ENCODE measurements at places on chromosomes 3 and 15.
A peak's percentile ranks its signal among the peaks of the same experiment; 100 is the strongest.

- DNase-seq = no peak
These were observed 413.9 kb downstream of the RBMS3 start for GRCh38 chr3:29694783-29695182.

DNA sequence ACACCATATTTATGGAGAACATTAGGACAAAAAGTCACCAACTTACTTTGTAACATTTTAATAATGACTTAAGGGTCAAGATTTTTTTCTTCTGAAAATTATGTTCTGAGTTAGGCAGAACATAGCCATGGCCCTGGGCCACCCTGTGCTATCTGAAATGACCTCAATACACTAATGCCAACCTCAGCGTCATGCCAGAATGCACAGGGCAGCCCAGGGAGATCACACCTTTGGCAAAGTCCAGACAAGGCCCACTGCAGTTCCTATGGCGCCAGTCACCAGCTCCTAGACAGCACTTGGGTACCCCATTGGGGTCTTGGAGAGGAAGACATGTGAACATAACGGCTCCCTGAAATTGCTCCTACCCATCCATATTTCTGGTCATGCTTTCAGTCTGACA, 33.1 kb downstream of the HCLS1 start:
- no peak for DNase-seq

- DNase-seq = no peak
These were observed 16.1 kb upstream of the RTP3 start for GRCh38 chr3:46481636-46482035.

GRCh38 chr3:50330330-50330729, 2.3 kb upstream of the TUSC2 start:
- DNase-seq = no peak

- no peak for DNase-seq
These were observed 574.6 kb downstream of the VGLL3 start for GRCh38 chr3:86416334-86416733.

GRCh38 chr15:93583552-93583951, 494.5 kb upstream of the RGMA start:
- DNase-seq = no peak

DNA sequence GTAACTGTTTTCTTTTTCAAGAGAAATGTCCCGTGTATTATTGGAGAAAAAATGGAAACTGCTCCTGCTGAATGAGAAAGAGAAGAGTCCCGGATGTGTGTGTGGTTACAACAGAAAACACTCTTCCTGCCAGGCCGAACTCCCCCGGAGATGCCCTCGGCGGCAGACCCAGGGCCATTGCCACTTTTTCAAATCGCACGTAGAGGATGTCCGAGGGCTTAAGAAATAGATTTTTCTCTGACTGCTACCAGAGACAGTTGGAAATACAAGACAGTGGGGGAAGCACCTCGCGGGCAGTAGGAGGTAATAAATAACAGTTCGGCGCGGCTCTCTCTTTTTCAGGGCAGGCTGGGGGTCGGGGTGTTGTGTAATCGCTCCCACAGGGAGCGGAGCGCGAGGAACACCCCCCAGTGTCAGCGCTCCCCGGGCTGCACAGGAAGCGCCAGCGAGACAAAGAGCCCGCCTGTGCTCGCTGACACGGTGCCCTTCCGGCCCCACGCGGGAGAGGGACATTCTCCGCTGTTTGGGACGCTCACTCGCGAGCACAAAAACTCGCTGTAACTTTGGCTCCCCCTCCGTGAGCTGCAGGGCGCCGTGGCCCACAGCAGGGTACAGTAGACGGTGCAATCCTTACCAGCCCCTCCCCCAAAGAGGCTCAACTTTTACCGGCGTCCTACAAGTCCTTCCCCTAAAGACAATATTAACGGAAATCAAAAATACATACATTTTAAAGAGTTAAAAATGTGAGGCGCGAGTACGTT, 1.1 kb downstream of the VGLL4 start:
- peak; percentile 60 for DNase-seq

DNA sequence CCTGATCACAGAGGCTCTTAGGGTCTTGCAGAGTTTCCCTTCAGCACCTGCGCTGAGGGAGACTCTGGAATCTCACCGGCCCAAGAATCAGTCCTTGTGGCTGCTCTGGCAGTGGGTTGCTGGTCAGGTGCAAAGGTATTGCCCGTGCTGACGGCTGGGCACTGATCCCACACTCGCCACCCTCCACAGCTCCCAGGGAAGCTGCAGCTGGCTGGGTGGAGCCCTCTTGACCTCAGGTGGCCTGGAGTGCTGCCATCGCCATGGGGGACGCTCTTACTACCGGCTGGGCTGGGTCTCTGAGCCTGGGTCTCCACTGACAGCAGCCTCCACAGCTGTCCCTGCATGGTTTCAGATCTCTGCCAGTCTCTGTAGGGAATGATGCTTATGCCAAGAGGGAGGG, 52.6 kb upstream of the EPHB3 start:
- no peak for DNase-seq

DNA sequence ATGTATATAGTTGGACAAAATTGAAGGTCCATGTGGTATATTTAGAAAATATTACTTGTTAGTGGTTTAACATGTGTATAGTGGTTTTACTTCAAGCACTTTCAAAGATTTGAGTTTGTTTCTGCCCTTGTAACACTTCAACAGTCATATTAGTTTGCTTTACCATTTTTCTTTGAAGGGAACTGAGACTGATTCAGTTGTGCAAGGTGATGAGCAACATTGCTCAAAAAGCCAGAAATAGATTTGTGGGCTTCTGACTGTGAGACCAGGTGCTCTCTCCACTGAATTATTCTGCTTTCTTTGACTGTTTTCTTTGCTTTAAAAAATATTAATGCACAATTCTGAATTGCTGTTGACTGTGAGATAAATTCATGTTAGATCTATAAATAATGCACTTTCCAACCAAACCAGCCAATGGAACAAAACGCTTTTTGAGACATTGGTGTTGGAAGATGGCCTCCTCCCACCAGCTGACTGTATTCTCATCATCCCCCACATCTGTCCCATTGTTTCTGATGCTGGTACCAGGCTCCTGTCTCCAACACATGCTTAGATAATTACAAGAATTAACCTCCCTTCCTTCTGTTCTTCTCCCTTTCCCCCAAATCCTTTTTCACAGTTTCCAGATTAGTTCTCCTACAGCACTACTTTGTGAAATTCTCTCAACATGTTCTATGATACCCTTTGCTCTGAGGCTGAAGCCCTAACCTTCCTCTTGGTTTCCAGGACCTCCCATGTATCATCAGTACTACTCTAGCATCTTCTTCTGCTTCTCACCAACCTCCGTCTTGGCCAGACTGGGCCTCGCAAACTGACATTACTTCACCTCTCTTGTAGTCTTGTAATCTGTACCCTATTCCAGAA, 27.9 kb downstream of the PLCL2 start:
- no peak for DNase-seq

DNA sequence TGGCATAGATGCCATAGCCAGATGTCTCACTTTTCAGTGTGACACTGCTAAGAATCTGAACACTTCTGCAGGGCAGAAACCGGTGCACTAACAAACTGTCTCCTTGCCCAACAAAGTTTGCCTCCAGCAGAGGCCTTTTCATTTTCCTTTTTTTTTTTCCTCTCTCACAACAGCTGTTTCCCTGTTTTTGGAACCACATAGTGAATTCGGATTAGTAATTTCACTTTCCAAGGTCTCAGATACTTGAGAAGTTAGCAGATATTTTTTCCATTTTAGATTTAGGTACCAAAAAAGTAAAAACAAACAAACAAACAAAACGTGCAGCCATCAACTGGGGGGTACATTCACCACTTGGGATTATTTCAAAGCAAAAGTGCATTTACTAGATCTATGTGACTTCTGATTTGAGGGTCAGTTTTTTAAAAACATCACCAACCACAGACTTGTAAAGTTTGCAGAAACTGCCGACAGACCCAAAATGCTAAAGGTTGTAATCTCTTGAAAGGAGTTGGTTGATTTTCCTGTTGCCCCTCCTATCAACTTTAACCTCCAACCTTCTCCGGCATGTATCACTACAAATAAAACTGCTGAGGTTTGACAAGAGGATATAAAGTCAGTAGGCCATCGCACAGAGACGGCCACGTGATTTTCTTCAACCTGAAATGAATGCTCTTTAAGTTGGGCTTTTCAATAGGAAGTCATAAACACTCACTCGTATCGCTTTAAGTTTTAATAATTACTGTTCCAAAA, 169.1 kb downstream of the CDIN1 start:
- DNase-seq = no peak

GRCh38 chr15:27278761-27279160, 307.8 kb downstream of the GABRG3 start:
- DNase-seq = no peak

GRCh38 chr15:74245342-74245931, 9.3 kb downstream of the CCDC33 start:
- DNase-seq = no peak

DNA sequence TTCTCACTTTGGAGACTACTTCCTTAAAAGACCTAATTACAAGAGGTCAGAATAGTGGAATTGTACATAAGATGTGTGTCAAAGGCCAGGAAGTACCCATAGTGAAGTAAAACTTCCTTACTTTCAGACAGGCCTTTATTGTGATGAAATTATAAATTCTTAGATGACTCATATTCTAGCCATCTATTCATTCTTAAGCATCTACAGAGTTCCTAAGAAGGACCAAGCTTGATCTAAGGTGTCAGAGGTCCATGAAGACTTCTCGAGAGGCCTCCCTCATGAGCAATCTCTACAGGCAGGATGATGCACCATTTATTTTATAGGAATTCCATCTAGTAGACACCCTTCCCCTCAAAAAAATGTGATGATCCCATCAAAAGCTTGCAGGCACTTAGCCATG, 493.3 kb downstream of the MAGI1 start:
- DNase-seq = no peak

DNA sequence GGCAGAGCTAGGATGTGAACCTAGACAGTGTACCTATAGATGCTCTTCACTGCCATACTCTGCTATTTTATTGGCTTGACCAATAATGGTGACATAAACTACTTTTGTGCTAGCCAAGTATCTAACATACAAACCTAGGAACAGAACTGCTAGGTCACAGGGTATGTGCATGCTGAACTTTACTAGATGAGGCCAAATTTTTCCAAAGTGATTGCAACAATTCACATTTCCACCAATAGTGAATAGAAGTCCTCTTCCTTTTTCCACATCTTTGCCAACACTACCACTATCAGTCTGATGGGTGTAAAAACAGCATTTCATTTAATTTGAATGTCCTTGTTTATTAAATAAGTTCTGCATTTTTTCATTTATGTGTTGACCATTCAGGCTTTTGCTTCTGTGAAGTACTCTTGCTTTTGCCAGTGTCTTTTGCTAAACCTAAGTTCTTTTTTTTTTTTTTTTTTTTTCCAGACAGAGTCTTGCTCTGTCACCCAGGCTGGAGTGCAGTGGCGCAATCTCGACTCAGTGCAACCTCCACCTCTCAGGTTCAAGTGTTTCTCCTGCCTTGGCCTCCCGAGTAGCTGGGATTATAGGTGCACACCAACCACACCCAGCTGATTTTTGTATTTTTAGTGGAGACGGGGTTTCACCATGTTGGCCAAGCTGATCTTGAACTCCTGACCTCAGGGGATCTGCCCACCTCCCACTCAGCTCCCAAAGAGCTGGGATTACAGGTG, 54.1 kb downstream of the DCAF1 start:
- DNase-seq = no peak

DNA sequence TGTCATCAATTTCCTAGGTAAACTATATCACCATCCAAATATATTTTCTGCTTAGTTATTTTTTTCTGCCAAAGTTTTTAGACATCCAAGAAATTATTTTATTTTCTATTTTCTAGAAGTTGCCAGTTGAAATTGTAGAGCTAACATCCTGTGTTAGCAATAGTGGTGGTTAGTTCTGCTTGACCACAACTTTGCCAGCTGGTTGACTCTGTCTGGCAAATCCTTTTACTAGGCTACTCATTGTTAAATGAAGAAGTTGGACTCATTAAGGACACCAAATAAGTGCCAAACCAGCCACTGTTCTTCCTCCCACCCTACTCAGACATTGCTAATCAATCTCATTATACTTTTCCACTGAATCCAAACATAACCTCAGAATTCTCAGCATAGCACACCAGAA, 15.4 kb upstream of the CRBN start:
- no peak for DNase-seq

DNA sequence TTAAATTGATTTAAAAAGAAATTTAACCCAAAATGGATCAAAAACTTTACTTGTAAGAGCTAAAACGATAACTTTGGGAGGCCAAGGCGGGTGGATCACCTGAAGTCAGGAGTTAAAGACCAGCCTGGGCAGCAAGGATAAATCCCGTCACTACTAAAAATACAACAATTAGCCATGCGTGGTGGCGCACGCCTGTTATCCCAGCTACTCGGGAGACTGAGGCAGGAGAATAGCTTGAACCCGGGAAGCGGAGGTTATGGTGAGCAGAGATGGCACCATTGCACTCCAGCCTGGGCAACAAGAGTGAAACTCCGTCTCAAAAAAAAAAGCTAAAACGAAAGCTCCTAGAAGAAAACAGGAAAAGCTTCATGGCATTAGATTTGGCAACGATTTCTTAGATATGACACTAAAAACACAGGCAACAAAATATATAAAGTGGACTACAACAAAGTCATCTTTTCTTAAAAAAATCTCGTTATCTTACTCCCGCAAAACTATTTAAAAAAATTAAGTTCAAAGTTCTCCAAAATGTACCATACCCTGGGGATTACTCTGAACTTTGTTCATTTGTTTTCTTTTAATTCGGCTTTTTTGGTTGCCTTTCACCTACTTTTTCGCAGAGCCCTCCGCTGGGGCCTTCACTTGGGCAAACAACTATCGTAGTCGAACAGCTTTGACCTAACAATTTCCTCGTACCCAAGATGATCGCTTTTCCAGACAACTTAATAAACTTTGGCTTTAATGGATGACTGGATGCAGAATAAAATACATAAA, 2.9 kb downstream of the HDDC3 start:
- DNase-seq = no peak

DNA sequence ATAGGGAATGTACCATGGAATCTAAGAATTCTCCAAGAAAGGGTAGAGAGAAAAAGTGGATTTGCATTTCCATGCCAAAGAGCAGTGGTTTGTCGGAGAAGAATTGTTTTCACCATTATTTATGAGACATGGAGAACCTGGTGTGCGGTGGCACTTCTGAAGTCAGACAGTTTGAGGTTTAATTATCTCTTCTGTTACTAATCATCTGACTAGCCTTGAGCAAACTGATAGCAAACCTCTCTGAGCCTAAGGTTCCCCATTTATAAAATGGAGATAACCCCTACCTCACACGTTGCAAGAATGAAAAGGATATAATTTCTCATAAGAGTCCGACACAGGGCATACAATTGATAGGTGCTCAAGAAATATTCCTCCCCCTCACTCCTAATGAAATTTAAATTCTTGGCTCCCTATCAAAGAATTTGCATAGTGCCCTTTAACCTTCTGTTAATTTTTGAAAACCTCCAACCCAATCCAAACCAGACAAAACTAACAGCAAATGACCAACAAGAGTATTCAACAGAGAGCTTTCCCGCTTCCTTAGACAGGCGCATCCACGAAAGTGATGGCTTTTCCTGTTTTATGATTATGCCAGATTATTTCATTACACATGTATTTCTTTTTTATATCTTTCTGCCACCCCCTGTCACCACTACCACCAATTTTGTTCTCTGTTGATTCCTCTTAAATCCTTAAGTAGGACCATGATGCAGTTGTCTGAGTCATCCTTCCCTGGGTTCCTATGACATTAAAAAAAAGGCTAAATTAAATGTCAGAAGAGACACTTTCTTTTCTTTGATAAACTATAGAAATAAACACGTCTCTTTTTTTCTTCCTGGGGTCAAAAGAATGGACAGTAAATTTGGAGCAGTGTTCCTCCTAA, 28.5 kb downstream of the TMEM212 start:
- DNase-seq = no peak
